ENCODE measurements at places on chromosomes 1 and 21.

GRCh38 chr1:214280386-214281020, 456 bp upstream of the SMYD2 start:
- no peak for DNase-seq

DNA sequence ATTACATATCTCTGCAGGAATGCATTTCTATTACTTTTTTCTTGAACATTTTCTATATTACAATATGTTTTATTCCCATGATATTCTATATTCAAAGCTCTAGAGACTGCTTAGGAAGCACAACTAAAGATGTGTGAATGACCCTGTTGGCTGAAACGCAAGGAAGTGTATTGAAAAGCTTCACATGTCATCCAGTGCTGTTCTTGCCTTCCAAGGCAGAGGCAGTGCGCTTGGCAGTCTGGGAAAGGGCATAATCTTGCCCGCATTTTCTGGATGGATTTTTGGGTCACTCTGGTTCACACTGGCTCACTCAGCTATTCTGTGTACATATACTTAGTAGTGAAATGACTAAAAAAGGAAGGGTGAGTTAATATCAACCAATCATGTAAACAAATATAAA, 262.4 kb downstream of the PTPRC start:
- DNase-seq: no peak

GRCh38 chr1:184792450-184792969, 37.9 kb upstream of the EDEM3 start:
- no peak for DNase-seq

GRCh38 chr1:185853739-185854138, 119.5 kb downstream of the HMCN1 start:
- no peak for DNase-seq

DNA sequence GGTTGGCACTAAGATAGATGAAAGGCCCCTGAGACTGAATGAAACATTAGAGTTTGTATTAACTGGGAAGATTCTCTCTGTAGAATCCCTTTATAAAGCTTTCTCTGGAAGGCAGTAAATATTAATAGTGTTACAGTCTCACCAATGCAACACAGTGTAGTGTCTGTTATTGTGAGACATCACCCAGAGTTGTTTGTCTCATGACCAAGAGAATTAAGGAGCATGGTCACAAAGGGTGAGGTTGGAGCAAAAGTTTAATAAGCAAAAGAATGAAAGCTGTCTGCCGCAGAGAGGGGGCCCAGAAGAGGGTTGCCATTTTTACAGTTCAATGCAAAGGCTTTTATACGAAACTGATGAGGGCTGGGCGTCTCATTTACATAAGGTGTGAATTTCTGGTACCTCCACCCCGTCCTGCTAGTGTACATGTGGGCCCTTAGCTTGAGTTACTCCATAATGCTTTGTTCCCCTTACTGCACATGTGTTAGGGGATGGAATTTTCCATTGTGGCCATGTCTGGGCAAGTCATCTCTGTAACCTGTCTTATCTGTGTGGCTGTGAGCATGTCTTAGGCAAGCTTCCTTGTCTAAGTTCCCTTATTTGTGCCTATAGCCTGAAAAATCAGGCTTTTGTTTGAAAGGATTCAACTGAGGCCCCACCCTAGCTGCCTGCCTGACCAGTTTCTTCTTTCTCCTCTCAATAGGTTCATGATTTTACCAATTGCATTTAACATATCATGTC, 184.1 kb downstream of the RASAL2 start:
- no peak for DNase-seq

- DNase-seq: no peak
Measured at GRCh38 chr1:231027136-231027925, 12.7 kb downstream of the FAM89A start.

- no peak for DNase-seq
Measured at GRCh38 chr1:7019510-7019909, 234.3 kb downstream of the CAMTA1 start.

- DNase-seq: no peak
Measured at GRCh38 chr1:235131961-235132360, 3.3 kb upstream of the TOMM20 start.

DNA sequence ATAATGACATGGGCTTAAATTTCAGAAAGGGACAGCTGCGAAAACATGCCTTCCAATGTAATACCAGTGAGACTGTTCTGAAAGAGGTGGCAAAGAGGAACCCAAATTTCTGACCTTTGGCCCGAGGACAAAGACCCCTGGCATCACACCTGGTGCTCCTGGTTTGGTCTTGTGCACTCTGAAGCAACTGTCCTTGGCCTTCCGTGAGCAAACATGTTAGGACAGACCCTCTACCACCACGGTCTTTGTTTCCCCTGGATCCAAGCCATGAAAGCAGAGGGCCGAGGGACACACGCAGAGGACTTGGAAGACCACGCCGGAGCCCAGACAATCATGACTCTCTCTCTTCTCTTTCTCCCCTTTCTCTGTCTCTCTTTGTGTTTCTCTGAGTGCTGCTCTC, 6.0 kb downstream of the REG4 start:
- no peak for DNase-seq

DNA sequence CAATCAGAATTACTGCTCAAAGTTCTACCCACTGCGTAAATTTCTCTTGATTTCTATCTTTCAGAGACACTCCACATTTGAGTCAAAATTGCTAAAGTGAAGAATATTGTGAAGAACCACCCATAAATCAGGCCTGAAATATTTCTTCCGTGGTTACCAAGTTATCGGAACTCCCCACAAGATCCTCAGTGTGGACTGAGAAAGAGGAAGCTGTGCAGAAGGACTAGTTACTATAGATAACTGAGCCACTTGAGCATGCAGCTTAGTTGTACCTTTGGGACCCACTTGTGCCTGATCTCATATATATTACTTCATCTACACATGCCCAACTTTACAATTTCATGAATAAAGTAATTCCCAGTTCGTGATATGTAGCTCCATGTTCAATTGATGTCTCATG, 18.4 kb downstream of the RWDD3 start:
- no peak for DNase-seq

DNA sequence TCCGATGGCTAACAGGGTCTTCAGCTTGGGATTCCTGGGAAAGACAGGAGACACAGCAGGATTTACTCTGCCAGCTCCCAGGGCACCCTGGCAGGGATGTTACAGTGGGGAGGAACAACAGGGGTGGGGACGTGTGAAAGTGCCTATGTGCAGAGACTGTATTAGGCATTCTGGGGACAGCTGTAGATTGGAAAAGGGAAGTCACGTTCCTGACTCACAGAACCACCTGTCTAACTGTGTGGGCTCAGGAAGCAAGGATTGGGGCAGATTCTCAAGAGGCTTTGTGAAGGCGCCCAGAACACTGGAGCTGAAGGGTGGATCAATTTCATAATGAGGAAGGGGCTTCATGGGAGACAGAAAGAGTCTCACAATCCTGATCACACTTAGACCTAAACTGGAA, 4.4 kb downstream of the CHIT1 start:
- no peak for DNase-seq

DNA sequence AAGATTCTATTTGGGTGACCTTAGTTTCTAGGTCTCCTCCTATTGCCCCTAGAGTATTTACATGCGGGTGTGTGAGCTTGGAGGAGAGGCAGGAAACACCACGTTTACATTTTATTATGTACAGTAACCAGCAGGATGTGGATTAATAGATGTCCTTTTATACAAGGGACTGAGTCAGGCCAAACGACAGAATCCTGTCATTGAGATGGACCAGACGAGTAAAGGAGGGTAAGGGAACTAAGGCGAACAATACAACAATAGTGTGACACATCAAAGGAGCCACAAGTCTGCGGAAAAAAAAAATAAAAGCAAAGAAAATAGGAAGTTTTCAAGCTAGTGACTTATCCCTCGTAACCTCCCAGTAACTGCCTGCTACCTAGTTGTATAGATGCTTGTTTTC, 151.1 kb downstream of the GABPA start:
- no peak for DNase-seq

DNA sequence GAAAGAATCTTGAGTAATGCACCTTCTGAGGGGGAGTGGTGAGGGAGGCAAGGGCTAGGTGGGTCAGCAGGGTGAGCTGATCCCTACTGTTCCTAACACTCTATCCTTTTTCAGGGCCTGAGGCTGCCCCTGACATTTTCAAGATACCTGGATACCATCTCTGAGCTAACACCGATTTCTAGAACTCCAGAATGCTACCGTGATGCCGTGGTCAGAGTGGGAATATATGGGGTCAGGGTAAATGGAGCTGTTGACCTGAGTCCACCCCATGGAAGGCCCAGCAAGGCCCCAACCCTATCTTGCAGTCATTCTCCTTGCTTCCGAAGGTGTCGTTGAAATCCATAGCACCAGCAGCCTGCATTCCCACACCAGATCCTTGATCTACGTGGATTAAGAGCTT, 18.0 kb upstream of the PTPRF start:
- DNase-seq: no peak

DNA sequence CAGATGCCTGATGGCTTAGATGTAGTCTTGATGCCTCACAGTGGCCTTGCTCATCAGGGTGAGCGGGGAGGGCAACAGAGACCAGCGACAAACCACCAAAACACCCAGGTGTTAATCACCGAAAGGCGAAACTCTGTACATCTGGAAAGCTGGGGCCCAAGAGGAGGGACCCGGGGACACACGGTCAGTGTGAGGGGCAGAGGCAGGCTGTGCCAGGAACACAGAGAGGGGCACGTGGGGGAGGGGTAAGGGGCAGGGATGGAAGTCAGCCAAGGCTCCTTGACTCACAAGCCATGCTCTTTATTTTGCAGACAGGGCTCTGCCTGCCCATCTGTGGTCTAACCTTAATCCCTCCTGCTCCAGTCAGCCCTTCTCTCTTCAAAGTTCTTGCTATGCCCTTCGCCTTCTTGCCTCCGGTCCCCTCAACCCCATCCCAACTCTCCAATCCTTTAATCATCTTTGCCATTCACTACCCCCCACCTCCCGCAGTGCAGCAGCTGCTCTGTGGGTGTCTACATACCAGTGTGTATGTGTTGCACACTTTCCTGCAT, 4.3 kb downstream of the MEF2D start:
- DNase-seq: no peak

DNA sequence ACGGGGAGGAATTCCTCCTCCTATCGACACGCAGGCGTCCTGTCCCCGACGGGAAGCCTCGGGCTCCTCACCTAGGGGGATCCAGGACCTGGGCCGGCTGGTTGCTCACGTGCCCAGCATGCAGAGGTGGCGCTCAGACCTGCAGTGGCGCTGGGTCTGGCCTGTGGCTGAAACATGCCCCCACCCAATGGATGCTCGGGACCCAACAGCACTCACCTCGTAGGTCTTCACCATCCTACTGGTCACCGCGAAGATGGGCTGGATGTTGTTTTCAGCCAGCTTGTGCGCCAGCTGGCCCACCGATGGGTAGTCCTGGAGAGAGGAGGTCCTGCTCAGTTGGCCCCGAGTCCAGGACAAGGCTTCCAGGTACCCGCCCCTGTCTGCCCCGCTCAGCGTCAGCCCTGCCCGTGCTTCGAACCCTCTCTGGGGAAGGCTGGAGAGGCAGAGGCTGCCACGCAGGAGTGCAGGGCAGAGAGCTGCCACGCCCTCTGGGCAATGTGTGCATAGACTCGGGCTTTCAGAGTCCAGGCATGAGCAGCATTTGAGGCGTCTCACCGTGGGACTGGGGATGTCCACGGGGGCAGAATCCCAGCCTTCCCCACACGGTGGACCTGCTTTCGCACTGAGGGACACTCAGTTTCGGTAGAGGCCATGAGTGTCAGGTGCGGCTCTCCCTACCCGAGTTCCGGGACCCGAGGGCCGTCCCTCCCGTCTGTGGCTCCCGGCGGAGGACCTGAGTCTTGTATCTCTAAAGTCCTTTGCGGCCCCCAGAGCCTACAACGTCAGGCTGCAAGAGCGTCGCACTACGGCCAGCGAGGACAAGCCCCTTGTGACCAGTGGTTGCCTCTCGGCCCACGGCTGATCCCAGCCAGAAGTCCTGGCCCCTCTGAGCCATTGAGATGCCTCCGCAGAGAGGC, 21.6 kb downstream of the ITGB2 start:
- DNase-seq: no peak

DNA sequence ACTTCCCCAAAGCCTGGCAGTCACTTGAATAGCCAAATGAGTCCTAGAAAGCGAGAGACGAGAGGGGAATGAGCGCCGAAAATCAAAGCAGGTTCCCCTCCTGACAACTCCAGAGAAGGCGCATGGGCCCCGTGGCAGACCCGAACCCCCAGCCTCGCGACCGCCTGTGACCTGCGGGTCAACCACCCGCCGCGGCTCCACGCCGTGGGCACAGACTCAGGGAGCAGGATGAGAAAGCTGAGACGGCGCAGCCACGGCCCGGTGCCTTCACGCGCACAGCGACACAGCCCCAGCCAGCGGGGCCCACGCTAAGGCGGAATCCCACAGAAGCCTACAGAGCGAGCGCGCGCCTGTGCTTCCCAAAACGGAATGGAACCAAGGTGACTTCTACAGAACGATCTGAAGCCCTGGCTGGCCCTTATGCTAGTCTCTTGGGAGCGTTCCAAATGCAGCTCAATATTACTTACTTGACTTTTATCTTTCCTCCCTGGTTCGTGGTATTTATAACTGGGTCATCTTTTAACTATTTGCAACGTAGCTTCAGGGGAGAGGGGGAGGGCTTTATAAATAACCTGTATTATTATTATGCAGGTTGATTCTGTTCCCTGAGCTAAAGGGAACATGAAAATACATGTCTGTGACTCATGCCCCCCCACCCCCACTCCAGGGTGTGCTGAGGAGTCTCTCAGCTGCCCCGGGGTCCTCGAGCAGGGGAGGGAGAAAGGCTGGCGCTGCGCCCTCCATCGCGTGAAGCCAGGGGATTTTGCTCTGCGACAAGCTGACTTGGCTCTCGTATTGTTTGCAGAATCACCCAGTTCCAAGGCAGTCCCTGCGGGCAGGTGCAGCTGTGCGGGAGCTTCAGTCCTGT, 1.7 kb downstream of the TSPEAR start:
- DNase-seq: no peak

DNA sequence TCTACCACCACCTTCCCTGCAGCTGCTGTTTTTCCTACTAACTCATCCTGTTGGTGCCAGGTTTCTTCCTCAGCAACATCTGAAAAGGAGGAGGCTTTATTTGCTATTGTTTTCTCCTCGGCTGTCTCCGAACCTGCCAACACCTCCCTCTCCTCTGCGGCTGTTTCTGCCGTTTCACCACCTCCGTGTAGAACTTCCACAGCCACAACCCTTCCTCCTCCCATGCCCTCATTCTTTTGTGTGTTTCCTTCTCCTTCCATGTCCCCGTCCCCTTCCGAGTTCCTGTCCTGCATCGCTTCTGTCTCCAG, 59.0 kb upstream of the LRRC53 start:
- no peak for DNase-seq
